Ovary (tissue), 10 donors: ENCODE measurements at places on chromosomes 4 and X. TPM values are rescaled to one million over a fixed set of nuclear protein-coding genes. Genes with fewer than 3 reads are reported as not detected.

Gene RBM46
- total RNA-seq = not detected

Gene TSPAN6
- total RNA-seq = 68.2 TPM

Gene RPL10
- 7,126 TPM for total RNA-seq

Gene MAGEA1
- total RNA-seq = not detected

Gene TKTL1
- 0.12 TPM for total RNA-seq

Gene STATH
- total RNA-seq = not detected

Gene MOB1B
- total RNA-seq = 21.9 TPM

Gene NPY5R
- 0.69 TPM for total RNA-seq
